Osteocyte (in vitro differentiated cells): ENCODE measurements at places on chromosomes 11 and 22. TPM values are rescaled to one million over a fixed set of nuclear protein-coding genes. Genes with fewer than 3 reads are reported as not detected.

Gene OR52H1
- total RNA-seq = not detected in 2 replicates

Gene RAPSN
- 0.24 and 0.42 TPM in 2 replicates for total RNA-seq

DNA sequence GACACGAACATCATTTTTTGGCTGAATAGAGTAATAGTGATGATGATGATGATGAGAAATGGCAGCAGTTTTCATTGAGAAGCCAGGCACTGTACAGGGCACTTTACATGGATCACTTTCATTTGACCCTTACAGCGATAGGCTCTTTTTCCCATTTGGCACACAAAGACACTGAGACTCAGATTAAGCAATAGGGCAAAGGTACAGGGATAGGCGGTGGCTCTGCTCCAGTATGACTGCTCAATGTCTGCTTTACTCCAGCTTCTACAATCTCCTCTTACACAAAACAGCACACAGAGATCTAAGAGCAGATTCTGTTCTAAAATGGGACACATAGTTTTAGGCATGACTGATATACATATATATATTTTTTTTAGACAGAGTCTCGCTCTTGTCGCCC lies 40.6 kb downstream of the MPPED2 start:
- H3K4me1 ChIP-seq = no peaks in the 10 kb centered on the region
- no peaks in the 10 kb centered on the region for H3K36me3 ChIP-seq
- no peaks in the 10 kb centered on the region for H3K27me3 ChIP-seq
- no peak overlapping the region for H3K27ac ChIP-seq
- H3K4me3 ChIP-seq = no peak overlapping the region
- DNase-seq = no peak

DNA sequence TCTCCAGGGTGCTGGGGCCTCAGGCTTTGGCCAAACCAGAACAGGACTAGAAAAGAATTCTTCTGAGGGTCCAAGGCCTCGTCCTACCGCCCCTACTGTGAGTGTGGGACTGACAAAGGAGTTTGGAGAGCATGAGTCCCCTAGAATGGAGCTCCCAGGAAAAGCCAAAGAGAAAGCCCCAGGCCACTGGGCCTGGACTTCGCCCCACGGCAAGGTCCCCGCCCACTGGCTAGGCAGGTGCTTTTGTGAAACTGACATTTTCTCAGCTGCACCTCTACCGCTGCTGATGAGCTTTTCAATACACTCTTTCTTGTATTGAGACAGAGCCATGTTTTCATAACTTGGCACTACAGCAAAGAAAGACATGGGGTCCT lies 9.7 kb upstream of the FGF3 start:
- H3K4me1 ChIP-seq = no peaks in the 10 kb centered on the region
- H3K4me3 ChIP-seq = no peak overlapping the region
- DNase-seq = no peak
- H3K27ac ChIP-seq = no peak overlapping the region
- peaks cover 19% of the 10 kb centered on the region for H3K27me3 ChIP-seq
- H3K36me3 ChIP-seq = no peaks in the 10 kb centered on the region

- no peak overlapping the region for H3K4me3 ChIP-seq
- H3K36me3 ChIP-seq = no peaks in the 10 kb centered on the region
- peaks cover 64% of the 10 kb centered on the region for H3K4me1 ChIP-seq
Observed at GRCh38 chr22:46007848-46008261, 30.9 kb upstream of the WNT7B start.

DNA sequence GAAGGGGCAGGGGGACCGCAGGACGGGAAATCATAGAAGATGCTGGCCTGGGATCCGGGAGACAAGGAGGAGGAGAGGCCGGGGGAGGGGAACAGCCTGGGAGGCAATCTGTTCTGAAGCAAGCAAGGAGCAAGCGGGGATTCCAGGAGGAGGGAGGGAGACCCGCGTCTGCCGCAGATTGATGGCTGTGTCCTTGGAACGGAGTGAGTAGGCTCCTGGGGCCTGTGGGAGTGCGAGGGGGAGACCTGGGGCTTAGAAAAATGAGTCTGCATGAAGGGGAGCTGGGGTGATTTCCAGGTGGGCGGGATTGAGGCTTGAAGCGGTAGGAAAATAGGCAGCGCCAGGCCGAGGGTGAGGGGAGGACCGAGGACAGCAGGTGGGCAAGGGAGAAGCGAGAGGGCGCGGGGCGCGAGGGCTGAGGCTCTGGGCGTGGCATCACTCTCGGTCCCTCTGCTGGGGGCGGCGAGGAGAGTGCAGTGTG lies 1.6 kb upstream of the LRRC55 start:
- H3K36me3 ChIP-seq = no peaks in the 10 kb centered on the region
- DNase-seq = no peak
- peaks cover 52% of the 10 kb centered on the region for H3K27me3 ChIP-seq
- no peak overlapping the region for H3K4me3 ChIP-seq

GRCh38 chr11:119378851-119379465 lies 2.5 kb downstream of the USP2 start:
- peaks cover 8% of the 10 kb centered on the region for H3K4me1 ChIP-seq
- H3K27ac ChIP-seq = no peak overlapping the region
- peak; percentile 75 for DNase-seq
- peaks cover 6% of the 10 kb centered on the region for H3K27me3 ChIP-seq
- no peaks in the 10 kb centered on the region for H3K36me3 ChIP-seq
